ENCODE measurements at places on chromosomes 16 and 17. TPM values are rescaled to one million over a fixed set of nuclear protein-coding genes. Genes with fewer than 3 reads are reported as not detected.

- DNase-seq, result no peak
Observed at GRCh38 chr17:8522577-8522976, 86.9 kb downstream of the NDEL1 start.

DNA sequence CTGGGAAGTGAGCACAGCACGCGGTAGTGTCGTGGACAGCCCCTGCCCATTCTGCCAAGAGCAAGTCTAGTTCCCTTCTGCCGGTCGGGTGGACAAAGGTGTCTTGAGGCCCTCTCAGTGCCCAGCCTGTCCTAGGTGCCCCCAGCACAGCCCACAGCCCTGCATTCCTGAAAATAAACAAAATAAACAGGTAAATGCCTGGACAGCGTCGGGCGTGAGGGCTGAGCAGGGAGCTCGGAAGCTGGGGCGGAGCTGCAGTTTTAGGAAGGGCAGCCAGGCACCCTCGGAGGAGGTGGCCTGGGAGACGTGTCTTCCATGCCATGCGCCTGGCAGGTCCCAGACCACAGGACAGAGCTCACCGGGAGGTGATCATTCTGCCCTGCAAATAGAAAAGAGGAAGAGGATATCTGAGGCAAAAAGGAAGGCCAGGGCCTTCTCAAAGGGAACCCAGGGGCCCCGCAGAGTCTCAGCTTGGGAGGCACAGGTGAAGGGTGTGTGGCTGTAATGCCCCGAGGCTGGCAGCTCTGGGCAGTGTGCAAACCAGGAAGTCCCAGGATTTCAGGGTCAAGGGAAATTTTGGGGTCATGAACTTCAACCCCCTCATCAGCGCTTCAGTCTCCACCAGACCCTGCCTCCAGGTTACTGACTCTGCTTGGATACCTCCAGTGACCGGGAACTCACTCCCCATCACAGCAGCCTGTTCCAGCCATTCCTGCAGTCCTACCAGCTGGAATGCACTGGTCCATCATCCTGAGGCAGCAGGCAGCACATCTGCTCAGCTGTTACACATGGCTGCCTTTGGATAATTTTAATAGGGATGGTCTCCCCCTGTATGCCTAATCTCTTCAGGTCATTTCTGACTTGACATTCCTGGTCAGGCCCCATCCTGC lies 1.7 kb downstream of the ZNF469 start:
- no peak for DNase-seq

MILR1 gene
- total RNA-seq, result 6.1 TPM

WSB1 gene
- 201 TPM for total RNA-seq

CACNG3 gene
- total RNA-seq, result not detected

DNA sequence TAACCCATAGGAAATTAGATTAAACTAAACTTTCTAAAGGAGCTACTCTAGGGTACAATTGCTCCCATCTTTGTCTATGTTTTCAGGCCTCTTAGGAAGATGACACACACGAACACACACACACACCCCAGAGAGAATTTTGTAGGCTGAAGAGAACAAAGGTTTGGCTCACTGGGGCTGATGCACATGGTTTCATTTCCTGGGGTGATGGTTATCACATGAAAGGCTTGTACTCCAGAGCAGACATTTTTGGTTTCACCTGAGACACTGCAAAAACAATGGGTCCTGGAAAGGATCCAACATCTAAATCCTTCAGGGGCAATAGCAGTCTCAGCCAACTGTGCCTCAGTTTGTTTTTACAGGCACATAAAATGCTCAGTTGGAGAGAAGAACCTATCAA lies 62.8 kb downstream of the GRB7 start:
- no peak for DNase-seq

DNA sequence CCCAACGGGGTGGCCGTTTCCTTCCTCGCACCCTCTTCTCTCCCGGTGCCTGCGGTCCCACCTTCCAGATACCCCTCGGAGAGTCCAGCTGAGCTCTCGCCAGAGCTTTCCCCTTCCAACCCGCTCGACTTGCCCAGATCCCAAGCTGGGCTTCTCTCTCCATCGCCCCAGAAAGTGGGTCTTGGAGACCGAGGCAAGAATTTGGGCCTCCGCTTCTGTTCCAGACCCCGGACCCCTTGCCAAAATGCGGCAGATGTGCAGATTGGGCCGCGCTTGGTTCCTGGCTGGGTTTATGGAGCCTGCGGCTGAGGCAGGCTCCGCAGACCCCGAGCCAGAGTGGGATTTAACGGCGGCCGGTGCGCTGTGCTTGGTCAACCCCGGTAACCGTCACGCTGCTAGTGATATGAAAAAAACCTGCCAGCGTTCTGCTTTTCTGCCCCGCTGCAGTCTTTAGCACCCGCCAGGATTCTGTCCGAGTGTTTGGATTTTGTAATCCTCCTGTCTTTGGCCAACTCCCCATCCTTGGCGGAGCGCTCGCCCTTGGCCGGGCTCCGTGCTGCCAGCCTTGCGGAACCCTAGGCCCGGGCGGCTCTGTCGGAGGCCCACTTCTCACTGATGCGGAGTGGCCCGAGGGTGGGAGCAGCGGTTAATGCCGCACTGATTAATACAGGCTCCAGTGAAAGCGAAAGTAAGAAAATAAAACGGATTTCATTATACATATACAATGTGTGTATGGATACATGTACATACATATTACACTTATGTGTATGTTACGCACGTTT lies 754 bp upstream of the SLFN11 start:
- DNase-seq, result peak; percentile 39

- no peak for DNase-seq
Observed at GRCh38 chr17:81272616-81273015, 22.5 kb downstream of the SLC38A10 start.

DNA sequence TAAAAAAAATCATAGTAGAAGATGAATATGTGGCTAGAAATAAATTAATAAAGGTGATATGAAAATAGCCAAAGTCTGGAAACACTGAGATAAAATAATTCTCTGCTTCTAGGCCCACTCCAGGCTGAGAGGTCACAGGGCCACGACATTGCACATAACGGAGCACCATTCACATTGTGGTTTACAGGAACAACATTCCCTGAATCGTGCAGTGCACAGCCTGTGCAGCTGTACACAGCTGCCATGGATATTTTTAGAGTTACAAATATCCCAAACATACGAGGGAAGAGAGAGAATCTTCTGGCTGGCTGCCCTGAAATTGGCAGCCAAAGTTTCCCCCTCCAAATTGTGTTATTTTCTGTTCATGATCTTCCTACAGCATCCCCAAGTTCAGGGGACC lies 68.8 kb downstream of the GSG1L start:
- DNase-seq, result no peak

DNA sequence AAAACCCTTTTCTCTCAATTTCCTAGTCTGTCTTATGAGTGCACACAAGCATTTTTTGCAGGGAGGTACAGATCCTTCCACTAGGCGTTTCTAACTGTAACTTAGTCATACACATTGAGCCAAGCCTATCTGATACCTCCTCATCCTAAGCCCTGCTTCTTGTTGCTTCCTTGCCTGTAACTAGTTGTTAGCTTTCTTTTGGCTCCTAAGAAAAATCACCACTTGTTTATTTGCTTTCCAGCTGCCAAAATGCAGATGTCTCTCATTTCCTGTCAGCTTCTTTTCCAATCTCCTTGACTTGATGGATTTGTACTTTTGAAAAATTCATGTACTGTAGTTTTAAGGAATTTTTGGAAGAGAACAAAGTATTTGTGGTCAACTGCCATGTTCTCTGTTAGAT lies 73.7 kb downstream of the TNRC6C start:
- DNase-seq, result no peak

GRCh38 chr16:23367988-23368387 lies 65.9 kb downstream of the SCNN1B start:
- DNase-seq, result no peak

GPRC5B gene
- total RNA-seq, result 109 TPM

RNF157 gene
- total RNA-seq, result 11.6 TPM

- no peak for DNase-seq
Observed at GRCh38 chr17:64075913-64076312, 54.0 kb downstream of the ERN1 start.

DNA sequence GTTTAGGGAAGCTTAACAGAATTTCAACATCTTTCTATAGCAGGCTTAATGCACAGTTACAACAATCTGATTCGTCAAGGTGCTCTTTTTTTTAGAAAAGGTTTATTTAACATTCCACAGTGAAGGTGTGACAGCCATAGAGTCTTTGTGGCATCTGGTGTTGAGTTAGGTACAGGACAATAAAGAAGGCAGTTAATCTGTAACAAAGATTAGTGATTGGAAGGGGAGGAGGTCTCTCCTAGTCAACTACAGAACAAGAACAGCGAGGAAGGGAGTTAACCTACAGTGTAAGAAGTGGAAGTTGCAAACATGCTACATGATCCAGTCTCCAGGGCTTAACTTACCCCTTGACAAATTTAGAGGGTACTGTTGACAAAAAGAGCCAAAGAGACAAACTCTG lies 3.0 kb upstream of the ZDHHC7 start:
- DNase-seq, result no peak

- no peak for DNase-seq
Observed at GRCh38 chr16:89142474-89143195, 28.9 kb upstream of the CDH15 start.

DNA sequence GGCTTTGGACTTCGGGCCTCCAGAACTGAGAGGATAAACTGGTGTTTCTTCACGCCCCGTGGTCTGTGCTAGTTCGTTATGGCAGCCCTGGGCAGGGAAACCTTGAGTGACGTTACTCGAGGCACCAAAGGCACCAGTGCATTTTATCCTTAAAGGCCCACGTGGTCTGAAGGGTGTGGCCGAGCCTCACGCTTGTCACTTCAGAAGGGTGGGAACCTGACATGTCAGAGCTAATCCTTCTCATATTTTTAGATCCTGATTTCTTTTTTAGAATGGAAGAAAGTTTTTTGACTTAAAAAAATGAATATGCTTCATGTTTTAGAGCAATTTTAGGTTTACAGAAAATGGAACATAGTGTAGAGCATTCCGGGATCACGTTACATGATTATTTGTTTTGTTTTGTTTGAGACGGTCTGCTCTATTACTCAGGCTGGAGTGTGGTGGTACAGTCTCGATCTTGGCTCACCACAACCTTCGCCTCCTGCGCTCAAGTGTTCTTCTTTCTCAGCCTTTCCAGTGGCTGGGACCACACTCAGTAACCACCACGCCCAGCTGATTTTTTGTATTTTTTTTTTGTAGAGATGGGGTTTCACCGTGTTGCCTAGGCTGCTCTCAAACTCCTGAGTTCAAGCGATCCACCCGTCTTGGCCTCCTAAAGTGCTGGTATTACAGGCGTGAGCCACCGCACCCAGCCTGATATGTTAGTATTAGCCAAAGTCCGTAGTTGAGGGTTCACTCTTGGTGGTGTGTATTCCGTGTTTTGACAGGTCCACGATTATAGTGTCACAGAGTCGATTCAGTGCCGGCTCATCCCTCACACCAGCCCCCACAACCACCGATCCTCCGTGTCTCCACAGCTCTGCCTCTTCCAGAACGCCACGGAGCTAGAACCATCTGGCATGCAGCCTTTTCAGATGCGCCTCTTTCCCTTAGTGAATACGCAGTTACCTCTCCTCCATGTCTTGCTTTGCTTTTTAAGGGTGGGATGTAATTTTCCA lies 47.9 kb downstream of the RAB11FIP3 start:
- no peak for DNase-seq

- no peak for DNase-seq
Observed at GRCh38 chr17:20085283-20085845, 76.2 kb downstream of the SPECC1 start.

DNA sequence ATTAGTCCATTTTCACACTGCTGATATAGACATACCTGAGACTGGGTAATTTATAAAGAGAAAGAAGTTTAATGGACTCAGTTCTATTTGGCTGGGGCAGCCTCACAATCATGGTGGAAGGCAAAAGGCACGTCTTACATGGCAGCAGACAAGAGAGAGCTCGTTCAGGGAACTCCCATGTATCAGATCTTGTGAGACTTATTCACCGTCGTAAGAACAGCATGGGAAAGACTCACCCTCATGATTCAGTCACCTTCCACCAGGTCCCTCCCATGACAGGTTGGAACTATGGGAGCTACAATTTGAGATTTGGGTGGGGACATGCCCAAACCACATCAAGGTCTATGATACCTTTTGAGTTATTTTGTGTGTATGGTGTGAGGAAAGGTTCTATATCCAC lies 66.9 kb downstream of the METRNL start:
- no peak for DNase-seq

- DNase-seq, result no peak
Observed at GRCh38 chr17:30363715-30364202, 15.0 kb upstream of the CPD start.
